ENCODE measurements at places on chromosomes 6 and 20.

- DNase-seq: no peak
These were observed 11.3 kb downstream of the TXNDC5 start for GRCh38 chr6:7899101-7899888.

DNA sequence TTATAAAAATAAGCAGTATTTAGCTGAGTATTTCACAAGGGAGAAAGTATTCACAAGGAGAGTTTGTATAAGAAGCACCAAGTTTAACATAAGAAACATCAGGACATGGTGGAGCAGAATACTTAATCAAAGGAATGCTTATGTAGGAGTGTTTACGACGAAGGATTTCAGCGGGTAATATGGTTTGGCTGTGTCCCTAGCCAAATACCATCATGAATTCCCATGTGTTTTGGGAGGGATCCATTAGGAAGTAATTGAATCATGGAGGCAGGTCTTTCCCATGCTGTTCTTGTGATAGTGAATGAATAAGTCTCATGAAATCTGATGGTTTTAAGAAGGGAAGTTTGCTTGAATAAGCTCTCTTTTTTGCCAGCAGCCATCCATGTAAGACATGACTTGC lies 1099.1 kb upstream of the ADGRB3 start:
- no peak for DNase-seq

DNA sequence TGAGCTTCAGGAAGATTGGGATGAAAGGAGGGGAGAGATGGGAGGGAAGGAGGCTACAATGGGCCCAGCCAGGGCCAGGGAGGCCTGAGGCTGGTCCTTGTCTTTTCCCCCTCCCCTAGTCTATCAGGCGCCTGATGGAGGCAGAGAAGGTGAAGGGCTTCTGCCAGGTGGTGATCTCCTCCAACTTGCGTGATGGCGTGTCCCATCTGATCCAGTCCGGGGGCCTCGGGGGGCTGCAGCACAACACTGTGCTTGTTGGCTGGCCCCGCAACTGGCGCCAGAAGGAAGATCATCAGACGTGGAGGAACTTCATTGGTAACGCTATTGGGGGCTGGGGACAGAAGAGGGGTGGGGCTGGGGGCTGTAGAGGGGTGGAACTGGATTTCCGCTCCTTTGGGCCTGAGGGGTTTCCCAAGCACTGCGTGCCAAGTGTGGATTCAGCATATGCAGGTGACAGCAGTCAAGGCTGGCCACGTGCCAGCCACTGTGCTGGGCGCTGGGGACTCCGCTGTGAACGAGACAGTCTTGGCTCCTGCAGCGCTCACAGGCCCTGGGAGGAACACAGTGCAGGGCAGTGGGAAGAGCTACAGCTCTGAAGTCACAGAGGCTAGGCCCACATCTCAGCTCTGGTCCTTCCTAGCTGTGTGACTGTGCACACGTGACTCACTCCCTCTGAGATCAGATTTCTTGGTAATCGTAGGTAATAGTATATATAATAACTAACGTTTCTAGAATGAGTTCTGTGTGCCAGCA lies 22.7 kb downstream of the SLC12A5 start:
- DNase-seq: no peak

DNA sequence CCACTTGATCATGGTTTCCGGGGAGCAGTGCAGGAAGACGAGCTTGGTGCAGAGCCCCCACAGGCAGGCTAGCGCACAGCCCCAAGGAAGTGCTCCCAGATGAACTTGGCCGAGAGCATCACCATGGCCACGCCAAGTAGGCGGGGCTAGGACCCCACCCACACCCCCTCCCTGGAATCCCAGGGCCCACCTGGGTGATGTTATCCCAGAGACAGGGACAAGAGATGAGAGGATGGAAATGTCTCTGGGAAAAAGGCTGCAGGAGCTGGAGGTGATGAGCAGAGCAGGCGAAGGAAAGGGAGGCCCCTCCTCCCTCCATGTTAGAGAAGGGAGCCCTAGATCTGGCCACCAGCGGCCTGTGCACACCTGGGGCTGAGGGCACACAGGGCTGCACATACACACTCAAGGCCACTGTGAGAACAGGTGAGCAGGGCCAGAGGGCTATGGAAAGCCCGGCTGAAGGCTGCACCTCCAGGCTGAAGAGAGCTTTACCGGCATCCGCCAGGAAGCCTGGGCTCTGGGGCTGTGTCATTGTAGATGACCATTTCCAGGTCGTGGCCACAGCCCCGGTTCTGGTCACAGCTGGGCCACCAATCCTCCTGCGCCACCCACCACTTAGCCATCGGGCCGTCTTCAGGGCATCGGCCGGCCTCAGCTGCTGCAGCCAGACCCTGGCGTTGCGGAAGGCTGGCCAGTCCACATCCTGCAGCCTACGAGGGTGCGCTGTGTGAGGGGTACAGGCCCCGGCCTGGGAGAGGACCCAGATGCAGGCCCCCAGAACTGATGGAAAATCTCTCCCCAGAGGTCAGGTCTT lies 24.9 kb downstream of the NPEPL1 start:
- peak; percentile 41 for DNase-seq

DNA sequence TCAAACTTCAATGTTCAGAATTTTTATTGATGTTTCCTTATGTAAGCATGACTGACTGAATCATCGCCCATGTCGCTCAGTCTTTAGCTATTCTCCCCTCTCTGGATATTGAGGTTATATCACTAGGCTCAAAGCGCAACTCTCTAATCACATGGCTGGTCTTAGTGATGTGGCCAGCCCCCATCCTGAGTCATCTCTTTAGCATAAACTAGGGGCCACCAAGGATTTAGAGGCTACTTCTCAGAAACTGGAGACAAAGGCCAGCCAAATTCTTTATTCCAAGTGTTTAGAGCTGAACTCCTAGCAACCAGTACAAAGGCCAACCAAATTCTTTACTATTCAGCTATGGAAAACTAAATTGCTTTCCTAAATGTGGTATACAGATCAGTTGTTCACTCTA lies 61.4 kb downstream of the FAM135A start:
- DNase-seq: no peak

DNA sequence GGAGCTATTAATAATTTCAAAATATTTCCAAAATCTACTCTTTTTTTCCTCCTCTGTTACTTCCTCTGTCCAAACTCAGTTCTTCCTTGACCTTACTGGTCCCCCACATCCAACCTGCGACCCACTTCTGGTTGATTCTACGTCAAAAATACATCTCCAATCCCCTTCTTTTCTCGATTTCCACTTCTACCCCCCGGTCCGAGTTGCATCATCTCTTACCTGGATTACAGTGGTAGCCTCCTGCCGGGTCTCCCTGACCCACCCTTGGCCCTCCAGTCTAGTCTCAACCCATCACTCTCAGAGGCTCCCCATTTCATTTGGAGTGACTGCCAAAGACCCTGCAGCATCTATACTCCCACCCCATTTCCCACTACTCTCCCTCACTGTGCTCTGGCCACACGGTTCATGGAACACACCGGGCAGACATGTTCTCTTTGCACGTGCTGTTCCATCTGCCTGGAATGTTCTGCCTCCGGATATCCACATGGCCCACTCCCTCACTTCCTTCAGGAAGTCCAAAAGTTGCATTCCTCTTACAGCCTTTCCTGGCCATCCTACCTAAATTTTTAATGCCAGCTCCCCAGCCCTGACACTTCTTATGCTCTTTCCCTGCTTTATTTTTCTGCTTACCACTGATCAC lies 6.1 kb upstream of the CCND3 start:
- no peak for DNase-seq

DNA sequence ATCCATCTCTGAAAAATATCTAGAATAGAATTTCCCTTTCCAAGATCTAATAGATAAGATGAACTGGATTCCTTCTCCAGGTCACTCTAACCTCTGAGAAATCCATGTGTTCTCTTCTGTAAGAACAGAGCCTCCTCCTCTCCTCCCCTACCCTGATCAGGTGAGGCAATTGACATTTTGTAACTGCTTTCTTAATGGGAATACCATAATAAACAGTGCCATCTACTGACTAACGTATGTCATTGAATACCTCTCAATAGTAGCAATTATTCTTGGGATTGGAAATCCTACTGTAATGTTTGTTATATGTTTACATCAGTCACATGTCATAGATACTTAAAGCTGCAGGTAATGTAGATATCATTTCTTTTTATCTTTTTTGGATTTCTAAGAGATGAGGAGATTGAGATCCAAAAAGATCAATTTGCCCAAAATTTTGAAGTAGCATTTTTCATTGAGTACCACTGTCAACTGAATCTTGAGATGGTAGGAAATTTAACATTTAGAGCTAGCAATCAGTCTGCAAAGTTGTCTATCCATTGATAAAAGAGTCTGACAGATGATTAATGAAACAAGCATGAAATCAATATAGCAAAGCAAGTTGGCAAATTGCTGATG lies 365.8 kb upstream of the HSF2 start:
- DNase-seq: peak; percentile 24

DNA sequence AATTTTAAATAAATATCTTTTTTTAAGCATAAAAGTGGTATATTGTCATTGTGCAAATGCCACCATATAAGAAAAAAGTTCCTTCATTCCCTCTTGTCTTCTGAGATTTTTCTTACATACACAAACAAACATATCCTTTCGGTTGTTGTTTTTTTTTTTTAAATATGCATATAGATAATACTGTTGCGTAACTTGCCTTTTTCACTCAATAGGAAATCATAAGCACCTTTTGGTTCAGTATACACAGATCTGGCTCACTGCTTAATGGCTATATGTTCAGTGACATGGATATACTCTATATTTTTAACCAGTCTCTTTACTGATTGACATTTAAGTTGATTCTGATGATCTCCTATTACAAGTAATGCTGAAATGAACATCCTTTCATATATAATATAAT lies 40.1 kb downstream of the AKAP12 start:
- no peak for DNase-seq

GRCh38 chr6:3822747-3823445 lies 26.3 kb upstream of the FAM50B start:
- no peak for DNase-seq

DNA sequence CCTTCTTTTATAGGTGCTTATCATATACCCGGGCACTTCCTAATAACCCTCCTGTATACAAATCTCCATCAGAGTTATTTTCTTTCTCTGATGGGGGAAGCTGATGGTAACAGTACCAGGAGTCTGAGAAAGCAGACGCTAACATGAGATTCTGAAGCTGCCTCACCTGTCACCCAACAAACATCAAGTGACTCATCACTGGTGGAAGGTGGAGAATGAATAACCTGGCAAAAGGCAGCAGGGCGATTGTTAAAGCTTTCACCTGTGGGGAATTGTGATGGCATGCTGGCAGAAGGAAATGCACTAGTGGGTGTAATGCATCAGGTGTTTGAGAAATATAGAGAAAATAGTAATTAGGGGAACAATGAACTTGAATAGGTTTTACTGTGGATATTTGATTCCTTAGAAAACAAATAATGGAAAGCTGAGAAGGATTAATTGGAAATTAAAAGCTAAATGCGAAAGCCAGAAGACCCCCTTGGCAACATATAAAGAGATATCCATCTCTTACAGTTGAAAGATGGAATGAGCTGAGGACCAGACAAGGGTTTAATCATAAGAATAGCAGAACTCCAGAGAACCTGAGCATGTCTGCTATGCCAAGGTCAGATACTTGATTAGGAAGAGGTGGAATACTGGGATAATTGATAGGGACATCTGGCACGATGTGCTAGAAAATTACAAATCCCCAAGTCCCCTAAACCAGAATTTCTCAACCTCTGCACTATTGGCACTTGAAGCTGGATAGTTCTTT lies 517.1 kb downstream of the PKHD1 start:
- no peak for DNase-seq

- DNase-seq: no peak
These were observed 20.2 kb upstream of the HLA-DOA start for GRCh38 chr6:33029328-33030184.

DNA sequence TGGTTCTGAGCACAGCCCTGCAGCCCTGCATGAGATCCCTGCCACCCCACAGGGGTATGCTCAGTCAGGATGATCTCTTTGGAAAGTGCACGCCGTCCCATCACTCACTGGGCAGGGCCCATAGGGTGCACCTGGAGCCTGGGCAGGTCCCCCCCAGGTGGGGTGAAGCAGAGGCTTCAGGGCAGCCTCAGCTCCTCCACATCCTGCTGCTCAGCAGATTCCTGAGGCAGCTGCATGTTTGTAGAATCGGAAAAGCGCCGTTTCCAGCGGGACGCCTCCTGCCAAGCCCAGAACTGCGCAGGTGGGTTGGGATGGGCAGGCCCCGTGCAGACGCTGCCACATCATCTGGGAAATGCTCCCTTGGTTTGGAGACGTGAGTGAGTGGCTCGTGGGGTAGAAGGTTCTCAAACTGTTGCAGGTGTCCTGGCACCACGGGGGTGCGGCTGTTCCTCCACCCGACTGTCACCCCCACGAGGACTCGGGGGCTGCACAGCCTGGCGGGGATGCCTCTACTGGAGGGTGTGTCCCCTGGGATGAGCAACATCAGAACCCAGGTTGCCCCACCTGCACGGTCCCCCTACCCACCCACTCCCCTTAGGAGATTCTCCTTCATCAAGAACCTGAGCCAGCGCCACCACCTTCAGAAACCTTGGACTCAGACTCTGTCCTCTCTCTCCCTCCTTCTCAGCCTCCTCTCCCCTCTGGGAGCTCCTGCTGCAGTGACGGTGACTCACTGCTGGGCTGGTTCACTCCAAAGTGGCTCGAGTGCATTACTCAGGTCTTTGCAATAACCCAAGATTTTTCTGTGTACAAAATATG lies 334.1 kb downstream of the TAF4 start:
- no peak for DNase-seq

GRCh38 chr6:133392015-133392414 lies 150.9 kb downstream of the EYA4 start:
- no peak for DNase-seq

DNA sequence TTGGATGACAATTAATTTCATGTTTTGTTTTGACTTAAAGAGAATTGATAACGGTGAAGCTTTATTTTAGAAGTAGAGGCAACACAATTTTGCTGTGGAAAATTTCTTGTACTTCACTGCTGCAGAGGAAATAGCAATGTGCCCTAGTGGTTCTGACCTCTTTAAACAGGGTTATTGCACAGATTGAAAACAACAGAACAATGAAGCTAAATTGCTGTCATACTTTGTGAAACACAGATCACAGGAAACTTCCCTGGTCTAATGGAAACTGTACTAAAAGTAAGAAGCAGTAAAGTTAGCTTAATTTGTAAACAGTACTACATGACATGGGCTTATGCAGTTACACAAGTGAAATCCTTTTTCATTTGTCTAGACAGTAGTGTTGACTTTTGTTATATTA lies 31.3 kb downstream of the OR2A4 start:
- no peak for DNase-seq

- no peak for DNase-seq
These were observed 4.2 kb downstream of the RFX6 start for GRCh38 chr6:116881236-116881635.

DNA sequence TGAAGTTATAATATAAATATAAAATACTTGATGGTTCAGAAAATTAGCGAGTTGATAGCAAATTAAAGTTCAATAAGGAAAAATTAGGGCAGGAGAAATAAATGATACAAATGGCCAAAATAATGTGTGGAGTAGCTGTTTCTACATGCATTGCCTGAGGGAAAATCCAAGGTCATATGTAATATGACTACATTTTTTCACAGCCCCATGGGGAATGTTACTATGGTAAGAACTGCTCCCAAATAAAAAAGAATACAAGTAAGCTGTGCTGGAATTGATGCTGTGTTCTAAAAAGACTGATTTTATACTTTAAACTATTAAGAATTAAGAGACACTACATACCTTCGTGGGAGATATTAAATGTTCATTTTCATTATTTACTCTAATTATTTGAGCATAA lies 34.1 kb downstream of the MEI4 start:
- DNase-seq: no peak

Measured in retina (tissue), 1 donor.